ENCODE measurements at places on chromosomes 11 and 22.
A peak's percentile ranks its signal among the peaks of the same experiment; 100 is the strongest.

DNA sequence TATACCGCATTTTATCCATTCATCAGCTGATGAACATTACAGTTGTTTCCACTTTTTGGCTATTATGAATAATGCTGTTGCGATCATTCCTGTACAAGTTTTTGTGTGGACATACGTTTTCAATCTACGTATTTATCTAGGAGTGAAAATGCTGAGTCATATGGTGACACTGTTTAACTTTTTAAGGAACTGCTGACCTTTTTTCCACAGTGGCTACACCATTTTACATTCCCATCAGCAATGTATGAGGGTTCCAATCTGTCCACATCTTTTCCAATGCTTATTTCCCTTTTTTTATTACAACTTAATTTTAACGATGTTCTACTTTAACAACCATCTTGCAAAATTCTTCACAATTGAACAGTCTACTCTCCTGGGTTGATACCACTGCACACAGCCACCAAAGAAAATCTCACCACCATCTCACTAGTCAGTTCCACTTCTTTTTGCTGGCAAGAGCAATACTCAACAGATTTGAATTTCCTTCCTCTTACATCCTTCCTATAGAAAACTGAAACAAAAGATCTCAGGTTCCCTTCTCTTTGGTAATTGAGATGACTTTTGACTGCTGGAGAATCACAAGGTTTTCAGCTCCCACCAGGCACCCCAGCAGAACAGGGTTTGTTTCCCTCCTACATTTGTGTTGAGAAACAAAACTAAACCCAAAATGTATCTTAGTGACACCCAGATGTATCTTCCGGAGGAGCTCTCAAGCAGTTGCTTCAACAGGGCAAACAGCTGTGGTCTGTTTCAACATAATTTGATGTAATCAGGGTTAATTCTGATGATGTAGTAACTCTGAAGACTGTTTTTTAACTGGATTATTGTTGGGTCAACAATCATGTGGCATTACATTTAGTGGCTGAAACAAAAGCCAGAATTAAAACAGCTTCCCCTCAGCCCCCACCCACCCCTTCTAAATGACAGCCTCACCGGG is 7.0 kb upstream of the GAB2 start:
- no peak for DNase-seq

GRCh38 chr11:117073539-117073938 is 24.7 kb downstream of the SIK3 start:
- DNase-seq, result no peak

GRCh38 chr11:128412847-128413791 is 174.2 kb downstream of the ETS1 start:
- no peak for DNase-seq

DNA sequence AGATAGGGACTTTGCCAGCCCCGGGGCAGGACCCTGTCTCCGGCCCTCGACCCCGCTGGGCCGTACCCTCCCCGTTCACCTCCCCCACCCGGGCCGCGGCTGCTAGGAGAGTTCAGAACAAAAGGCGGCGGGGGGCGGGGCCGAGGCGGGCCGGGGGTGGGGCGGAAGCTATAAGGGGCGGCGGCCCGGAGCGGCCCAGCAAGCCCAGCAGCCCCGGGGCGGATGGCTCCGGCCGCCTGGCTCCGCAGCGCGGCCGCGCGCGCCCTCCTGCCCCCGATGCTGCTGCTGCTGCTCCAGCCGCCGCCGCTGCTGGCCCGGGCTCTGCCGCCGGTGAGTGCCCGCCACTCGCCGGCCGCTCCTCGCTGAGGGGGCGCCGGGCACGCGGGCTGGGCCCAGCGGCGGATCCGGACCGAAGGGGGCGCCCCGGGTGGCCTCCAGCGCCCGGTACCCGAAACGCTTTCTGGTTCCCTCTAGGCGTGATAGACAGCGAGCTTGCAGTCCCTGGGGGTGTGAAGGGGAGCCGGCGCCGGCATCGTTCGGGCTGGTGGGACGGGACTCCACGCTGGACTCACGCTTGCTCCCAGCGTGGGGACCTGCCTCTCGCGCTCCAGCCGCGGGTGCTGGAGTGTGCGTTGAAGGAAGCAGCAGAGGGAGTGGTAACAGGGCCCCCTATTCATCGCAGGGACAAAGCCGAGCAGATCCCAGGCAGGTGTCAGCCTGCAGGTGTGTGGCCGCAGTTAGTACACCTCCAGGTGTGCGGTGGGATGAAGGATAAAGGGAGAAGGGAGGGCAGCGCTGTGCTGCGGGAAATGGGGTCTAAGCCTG is at the start of gene MMP11:
Gene MMP11 (plus strand): TSS at position 201 of the 825 bp plus-strand sequence. CDS start 22 bp downstream, at position 223.
- DNase-seq, result peak; percentile 43

DNA sequence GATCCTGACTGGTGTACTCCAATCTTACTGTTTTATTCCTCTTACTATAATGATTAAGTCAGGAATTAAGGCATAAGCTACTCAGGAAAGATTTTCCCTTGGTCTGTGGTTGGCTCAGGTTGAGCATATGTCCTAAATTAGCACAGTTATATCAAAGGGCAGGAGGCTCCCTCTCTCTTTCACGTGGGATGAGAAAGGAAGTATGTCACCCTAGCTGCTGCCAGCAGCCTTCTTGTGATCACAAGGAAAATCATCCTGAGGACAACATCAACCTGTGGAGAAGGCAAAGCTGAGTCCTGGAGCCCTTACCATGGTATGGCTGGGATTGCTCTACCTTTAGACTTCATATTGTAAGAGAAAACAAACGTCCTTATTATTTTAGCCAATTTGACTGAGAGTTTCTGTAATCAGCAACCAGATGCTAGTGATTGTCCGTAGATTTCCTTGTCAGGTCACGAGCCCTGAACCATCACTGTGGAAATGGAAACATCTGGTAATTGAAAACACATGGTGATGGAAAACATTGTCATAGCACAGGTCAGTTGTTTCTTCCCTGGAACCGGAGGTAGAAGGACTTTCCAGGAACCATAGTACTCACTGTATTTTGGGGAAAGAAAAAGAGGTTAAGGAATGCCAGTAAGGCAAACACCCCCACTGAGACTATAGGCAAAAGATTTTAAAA is 40.6 kb upstream of the DEUP1 start:
- DNase-seq, result no peak

DNA sequence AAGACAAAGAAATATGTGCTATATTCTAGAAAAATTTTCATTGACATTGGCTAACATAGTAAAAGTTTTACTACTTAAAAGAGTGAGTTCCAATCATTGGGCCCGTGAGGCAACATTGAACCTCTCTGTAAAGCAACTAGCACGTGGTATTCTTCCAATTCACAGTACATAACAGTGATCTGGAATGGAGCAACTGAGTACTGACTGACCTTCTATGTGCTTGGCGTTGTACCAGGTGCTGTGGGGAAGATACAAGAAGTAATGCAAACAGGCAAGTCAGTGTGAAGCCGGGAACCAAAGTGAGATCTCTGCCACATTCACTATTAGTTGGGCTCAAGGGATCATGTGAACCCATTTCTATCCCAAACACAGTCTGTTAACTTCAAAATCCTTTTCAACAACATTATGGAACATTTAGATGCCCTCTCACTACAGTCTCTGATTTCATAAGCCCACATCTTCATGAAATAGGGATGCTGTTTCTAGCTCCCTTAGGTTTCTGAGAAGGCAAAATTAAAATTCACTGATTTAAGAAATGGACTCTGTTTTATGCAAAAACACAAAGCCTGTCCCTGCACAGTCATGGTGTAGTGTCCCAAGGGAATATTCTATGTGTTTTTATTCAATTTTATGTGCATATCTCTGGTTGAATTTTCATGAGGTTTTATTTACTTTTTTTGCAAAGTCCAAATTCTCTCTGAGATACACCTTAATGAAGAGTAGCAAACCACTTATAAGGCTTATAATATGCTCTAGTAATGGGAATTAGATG is 61.8 kb upstream of the NCAM1 start:
- no peak for DNase-seq

DNA sequence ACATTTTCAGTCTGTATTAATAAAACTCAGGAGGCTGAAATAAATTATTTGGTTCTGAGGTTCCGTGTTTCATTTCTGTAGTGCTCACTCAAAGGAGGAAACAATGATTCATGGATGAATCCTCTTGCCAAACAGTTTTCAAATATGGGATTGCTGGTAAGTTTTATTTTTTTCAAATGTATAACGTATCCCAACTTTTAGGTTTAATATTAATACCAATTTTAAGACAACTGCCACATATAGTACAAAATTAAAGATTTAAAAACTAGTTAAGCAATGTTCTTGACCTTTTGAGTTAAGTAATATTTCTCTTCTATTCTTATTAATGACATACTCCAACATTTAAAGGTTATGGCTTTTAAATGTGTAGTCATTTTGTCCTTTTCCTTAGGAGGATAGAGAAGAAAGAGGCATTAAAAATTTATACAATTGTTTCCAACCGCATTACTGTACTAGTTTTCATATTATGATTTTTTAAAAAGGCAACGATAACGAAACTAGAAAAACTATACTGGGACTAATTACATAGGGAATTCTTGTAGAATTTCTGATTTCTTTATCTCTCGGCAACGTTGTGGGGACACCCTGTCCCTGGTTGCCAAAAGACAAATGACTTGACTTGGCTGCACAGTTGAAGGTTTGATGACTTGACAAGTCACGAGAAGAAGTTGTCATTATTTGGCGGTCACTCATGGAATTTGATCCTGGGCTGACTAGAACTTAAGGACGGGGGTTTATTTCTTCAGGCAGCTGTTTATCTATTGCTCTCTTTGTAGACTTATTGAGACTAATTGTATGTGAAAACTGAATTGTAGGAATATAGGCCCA is 69.1 kb upstream of the ADSL start:
- no peak for DNase-seq

DNA sequence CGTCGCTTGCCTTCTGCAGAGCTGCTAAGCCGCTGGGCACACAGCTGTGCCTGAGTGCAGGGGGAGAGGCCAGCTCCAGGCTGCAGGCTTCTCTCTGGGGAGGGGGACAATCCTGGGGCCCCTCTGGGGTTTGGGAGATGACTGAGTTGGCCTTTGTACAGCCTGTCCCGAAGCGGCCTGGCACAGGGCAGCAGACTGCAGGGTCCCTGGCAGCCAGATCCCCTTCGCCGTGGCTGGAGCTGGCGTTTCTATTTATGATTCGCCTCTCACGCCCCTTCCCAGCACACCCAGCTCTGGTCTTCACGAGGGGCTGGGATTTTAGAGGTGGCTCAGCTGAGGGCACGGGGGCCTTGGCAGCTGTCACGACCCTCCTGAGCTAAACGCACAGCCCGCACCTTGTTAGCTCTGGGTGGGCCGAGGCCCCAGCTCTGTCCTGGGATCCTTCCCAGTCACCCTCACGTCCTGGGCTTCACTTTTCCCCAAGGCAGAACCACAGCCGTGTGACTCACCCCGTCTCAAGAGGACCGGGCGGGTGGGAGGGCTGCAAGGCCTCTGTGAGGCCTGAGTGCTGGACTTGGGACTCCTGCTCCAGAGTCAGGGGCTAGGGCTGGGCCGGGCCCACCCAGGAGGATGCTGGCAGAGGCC is 18.4 kb downstream of the OSBPL5 start:
- DNase-seq, result no peak

- no peak for DNase-seq
Observed at GRCh38 chr11:82233201-82233600, 500.5 kb downstream of the FAM181B start.

- DNase-seq, result no peak
Observed at GRCh38 chr11:45745065-45745811, 59.7 kb upstream of the SLC35C1 start.

- no peak for DNase-seq
Observed at GRCh38 chr11:62020661-62021060, 53.2 kb upstream of the FTH1 start.

DNA sequence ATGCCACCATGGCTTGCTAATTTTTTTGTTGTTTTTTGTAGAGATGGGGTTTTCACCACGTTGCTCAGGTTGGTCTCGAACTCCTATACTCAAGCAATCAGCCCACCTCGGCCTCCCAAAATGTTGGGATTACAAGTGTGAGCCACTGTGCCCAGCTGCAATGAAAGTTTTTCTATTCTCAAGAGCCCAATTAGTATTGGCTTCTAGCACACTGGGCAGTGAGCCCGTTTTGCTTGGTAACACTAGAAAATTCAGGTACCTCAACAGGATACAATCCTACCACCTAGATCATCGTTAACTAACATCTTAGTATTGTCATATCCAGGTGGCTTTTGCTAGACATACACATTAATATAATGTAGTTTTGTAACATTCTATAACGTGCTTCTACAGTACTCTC is 19.0 kb downstream of the SEC14L3 start:
- no peak for DNase-seq

DNA sequence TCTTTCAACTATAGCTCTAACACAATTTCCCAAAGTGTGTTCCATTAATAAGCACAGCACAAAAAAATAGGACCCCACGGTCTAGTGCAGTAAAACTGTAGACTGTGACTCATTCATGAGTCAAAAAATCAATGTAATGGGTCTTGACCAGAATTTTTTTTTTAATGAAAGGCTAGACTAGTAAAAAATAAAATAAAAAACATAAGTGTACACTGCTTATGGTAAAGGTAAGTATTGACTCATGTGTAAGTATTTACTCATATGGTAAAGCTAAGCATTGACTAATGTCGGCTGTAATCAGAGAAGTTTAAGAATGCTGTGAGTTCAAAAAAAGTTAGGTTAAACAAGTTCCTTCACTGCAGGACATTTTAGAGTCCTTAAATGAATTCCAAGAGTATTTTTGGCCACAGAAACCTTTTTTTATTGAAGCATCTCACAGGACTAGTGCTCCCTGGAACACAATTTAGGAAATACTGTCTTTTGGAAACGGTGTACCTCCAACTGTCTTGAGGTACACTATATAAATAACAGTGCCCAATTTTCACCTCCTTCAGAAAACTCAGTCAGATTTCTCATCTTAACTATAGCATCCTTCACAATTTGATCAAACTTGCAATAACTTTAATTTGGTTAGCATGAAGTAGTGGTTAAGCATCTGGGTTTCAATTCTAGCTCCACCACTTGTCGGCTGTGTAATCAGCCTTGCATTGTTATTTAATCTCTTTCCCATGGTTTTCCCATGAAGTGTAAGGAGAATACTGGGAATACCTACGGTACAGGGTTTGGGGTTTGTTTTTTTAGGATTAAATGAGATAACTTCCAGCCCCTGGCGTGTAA is 2.1 kb downstream of the CCDC73 start:
- DNase-seq, result peak; percentile 9

GRCh38 chr22:44628835-44629234 is 73.2 kb upstream of the PRR5 start:
- DNase-seq, result no peak

DNA sequence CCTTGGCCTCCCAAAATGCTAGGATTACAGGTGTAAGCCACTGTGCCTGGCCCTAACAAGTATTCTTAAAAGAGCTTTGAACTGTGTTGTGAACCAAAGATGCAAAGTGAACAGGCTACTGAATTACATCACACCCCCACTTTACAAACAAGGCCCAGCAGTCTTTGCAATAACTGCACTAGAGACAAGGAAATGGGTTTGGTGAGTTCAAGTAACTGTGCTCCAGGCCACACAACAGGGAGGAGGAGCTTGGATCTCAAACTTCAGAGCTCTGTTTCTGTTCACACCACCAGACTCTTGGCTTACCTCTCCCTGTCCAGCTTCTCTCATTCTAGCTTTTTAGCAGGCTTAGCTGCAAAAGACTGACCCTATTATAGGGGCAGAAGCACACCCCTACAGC is 30.4 kb upstream of the RASL10A start:
- no peak for DNase-seq

- DNase-seq, result no peak
Observed at GRCh38 chr11:68038226-68038717, 553 bp upstream of the TCIRG1 start.

GRCh38 chr22:33076343-33076742 is 18.2 kb upstream of the SYN3 start:
- DNase-seq, result no peak

Measured in kidney tubule cell (primary cell).